Left lobe of liver (tissue), 2 donors: ENCODE measurements at places on chromosomes 5 and 9. TPM values are rescaled to one million over a fixed set of nuclear protein-coding genes. Genes with fewer than 3 reads are reported as not detected.

The TAF11L10 gene
- not detected for total RNA-seq

The FBP2 gene
- total RNA-seq: not detected

The ARL15 gene
- total RNA-seq: 6.0 TPM

The SH3PXD2B gene
- 3.8 TPM for total RNA-seq

The RNF224 gene
- not detected for total RNA-seq

The TNC gene
- total RNA-seq: 2.9 TPM

The TMEM161B gene
- 7.3 TPM for total RNA-seq

The OTP gene
- total RNA-seq: not detected

The IFNA13 gene
- not detected for total RNA-seq

The MAN1B1 gene
- total RNA-seq: 27.4 TPM

The KIF24 gene
- total RNA-seq: 0.33 TPM

The ROR2 gene
- 0.15 TPM for total RNA-seq

The PCDHA10 gene
- not detected for total RNA-seq

The CNTLN gene
- total RNA-seq: 8.5 TPM

The ANXA2R gene
- 0.35 TPM for total RNA-seq

The IL17B gene
- not detected for total RNA-seq

The ARHGEF28 gene
- total RNA-seq: 14.4 TPM

The GCNT4 gene
- 0.25 TPM for total RNA-seq

The AOPEP gene
- 75.5 TPM for total RNA-seq

The CARD9 gene
- total RNA-seq: 2.1 TPM

The SHISAL2B gene
- total RNA-seq: not detected

The FIBCD1 gene
- total RNA-seq: not detected

The PCDHGA4 gene
- total RNA-seq: 0.53 TPM

The PCDHB6 gene
- total RNA-seq: 0.10 TPM

The DBH gene
- 16.7 TPM for total RNA-seq

The ADCY2 gene
- 0.35 TPM for total RNA-seq

The SPATA9 gene
- 0.25 TPM for total RNA-seq

The NR3C1 gene
- total RNA-seq: 46.6 TPM

The PCDHB4 gene
- 0.35 TPM for total RNA-seq

The MLANA gene
- total RNA-seq: not detected

The RGS7BP gene
- total RNA-seq: 0.48 TPM

The IFNA2 gene
- total RNA-seq: not detected

The WHRN gene
- total RNA-seq: 2.8 TPM

The TRIM36 gene
- total RNA-seq: 0.73 TPM

The LCN1 gene
- not detected for total RNA-seq

The ADAMTS19 gene
- total RNA-seq: 0.23 TPM

The CSF2 gene
- total RNA-seq: not detected

The LIFR gene
- 21.9 TPM for total RNA-seq

The ADAMTS2 gene
- 11.9 TPM for total RNA-seq

The IL9 gene
- not detected for total RNA-seq

The SH3GL2 gene
- not detected for total RNA-seq
